Activated gamma-delta T cell (primary cell): ENCODE measurements at places on chromosomes 7 and 10.

GRCh38 chr7:44194069-44194468, 4.8 kb upstream of the GCK start:
- no peak for DNase-seq

DNA sequence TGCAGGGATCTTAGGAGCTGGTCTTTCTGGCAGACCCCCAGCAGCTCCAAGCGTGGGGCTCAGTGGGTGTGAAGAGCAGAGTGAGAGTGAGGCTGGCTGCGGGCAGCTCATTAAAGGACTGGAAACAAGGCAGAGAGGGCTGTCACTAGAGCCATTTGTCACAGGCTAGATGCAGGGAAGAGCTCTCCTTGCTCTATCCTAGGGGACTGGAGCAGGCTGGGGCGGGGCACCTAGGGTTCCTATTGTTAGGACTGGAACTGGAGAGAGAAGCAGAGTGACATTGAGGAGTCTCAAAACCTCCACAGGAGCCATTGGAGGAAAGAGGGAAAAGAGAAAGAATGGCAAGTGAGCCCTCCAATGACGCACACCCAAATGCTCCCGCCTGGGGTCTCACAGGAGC, 772 bp upstream of the DDC start:
- DNase-seq = no peak

DNA sequence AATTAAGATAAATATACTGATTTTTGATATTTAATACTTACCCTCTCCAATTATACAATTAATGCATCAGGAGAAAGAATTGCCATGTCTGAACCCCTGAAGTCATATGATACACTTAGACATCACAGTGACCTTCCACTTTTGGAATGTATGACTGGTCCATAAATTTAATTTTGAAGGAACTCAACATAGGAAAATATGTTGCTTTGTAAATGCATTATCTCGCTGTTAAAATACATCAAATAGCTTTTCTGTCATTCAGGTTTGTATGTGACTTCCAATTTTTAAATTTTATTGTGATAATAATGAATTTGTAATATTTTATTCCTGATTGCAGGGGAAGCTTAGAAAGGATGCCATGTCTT, 631.9 kb upstream of the ANKRD30A start:
- DNase-seq = no peak

- DNase-seq = no peak
These were observed 627.9 kb upstream of the FOXK1 start for GRCh38 chr7:4054158-4054557.

- DNase-seq = no peak
These were observed 433.5 kb upstream of the CELF2 start for GRCh38 chr10:10584161-10584560.
